ENCODE measurements at places on chromosomes 2 and 18. TPM values are rescaled to one million over a fixed set of nuclear protein-coding genes. Genes with fewer than 3 reads are reported as not detected.

Gene PROKR1
- not detected for total RNA-seq

Gene SLC11A1
- 0.42 TPM for total RNA-seq

Gene CENPA
- total RNA-seq: 45.8 TPM

Gene CTAGE1
- not detected for total RNA-seq

Gene LDAH
- total RNA-seq: 25.7 TPM

Gene ICOS
- not detected for total RNA-seq

Gene MTCL1
- 22.7 TPM for total RNA-seq

Gene MATN3
- total RNA-seq: not detected

DNA sequence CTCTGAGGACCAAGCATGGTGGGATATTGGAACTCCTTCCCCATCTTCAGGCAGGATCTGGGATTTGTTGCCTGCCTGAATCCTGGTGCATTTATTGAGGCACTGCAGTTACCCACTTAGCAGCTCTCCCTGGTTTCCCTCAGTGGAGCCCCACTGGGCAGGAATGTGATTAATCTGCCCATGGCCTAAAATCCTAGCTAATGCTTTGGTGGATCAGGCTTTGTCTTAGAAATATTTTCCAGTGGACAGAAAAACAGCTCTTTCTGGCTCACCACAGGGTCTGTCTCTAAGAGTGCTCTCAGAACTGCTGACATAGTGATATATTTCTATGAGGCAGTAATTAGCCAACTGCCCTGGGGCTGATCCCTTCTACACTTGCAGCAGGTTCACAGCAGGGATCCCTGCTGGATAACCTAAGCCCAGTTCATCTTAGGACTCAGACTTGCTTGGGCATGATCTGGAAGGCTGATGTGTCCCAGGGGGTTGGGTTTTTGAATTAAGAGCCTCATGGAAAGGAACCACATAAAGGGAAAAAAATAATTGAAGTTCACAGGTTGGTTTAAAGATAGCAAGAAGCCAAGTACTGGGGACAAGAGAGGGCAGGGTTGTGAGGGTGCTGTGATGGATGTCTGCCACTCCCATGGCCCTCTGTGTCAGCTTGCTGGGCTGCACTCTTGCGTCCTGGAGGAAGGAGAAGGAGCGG, 44.3 kb upstream of the ZDBF2 start:
- DNase-seq: peak; percentile 12

DNA sequence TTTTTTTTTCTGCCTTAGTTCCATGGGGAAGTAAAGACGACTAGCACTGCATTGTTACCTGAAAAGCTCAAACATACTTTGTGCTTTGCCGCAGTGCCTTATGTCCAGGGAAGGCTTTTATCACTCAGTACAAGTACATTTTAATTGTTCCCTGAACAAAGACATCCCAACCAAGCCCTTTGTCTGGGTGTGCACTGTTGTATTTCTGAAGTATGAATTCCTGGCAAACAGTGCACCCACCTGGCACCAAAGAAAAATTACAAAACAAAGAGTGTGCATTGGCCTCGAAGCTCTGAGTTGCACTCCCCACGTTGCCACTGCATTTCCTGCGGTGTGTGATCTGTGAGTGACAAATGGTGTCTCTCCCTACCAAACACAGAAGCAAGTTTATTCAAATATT, 858.5 kb upstream of the PIK3C3 start:
- no peak for DNase-seq

GRCh38 chr2:119749477-119750012, 10.2 kb upstream of the PTPN4 start:
- DNase-seq: no peak

GRCh38 chr2:236396818-236397350, 132.7 kb upstream of the ASB18 start:
- no peak for DNase-seq

DNA sequence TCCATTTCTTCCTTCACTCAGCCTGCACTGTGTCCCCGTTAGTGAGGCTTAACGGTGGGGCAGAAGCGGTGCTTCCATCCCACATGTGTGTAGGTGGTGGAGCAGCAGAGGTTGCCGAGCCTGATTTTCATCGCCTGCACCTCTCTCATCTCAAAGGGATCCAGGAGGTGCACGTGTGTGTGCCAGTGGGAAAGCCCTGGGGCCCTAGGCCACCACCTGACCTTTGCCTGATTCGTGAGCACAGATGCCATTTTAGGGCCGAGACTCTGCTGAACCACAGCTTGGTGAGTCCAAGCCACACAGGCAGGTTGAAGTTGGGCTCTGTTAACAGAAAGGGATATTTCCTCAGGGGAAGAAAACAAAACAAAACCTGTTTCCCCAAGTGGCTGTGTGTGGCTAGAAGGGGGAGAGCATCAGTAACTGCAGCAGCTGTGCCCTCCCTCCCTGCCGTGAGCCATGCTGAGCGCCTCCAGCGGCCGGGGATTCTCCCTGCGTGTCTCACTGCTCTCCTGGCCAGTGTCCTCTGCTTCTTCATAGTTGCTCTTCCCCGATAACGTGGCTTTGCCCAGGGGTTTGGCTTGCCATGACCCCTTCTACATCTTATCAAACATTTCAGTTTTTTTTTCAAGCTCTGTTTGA, 81.5 kb downstream of the MAPRE2 start:
- no peak for DNase-seq

GRCh38 chr2:228224410-228224809, 42.9 kb upstream of the SPHKAP start:
- DNase-seq: no peak

DNA sequence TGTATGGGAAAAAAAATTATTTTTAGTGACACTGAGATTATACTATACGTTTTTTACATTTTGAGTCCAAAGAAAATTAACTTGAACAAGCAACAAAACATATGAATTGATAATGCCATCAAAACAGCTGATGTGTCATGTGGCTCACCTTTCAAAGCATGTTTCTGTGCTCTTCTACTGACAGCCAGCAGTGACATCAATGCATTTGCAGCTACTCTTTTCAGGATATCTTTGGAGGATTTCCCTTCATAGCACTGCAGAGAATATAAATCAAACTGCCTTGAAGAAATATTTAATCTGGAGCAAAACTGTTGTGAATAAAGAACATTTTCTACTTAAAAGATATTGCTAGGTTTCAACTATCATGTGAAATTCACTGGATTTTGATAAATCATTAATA, 83.1 kb upstream of the CD226 start:
- no peak for DNase-seq

GRCh38 chr2:25347846-25348245, 6.1 kb upstream of the DNMT3A start:
- no peak for DNase-seq

GRCh38 chr2:227368574-227368973, 10.5 kb downstream of the TM4SF20 start:
- no peak for DNase-seq

- no peak for DNase-seq
These were observed 111.5 kb downstream of the MTCL1 start for GRCh38 chr18:8816816-8817215.

DNA sequence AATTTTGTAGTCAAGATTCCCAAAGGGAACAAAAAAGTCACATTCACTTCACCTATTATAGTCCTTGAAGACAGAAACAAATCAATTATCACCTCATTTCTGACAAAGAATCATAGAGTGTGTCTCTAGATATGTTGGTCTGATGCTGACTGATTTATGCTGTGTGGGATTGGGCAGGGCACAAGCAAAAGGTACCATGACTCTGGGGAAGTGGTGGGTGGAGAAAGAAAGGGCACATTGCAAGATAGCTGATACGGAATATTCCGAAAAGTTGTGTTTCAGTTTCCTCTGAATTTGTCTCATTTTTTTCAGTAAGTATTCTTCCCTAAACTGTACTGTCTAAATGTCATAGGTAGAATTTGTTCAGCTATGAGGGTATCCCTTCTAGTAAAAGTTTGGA, 268.0 kb downstream of the MREG start:
- DNase-seq: no peak

GRCh38 chr18:2846636-2847316, at the start of gene EMILIN2:
Gene EMILIN2, plus strand, starts transcription at chr18:2847006. Its CDS starts 183 bp downstream, at chr18:2847189.
- DNase-seq: no peak

DNA sequence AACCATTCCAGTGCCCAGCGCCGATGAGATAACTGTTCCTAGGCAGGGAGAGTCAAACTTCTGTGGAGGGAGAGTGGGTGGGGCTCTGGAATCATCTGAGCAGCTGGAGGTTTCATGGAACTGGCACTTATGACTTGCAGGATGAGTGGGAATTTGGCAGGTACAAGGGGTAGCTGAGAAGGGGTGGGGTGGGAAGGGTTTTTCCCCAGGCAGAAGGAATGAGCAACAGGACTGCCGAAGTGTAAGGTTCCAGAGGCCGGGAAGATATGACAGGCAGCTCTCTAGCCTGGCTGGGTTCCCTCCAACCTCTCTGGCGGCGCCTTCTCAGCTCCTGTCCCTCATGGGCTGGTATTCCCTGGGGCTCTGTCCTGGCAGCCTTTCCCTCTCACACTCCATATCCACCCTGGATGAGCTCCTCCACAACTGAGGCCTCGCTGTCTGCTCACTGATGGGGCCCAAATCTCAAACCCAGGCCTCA, 2.5 kb upstream of the TET3 start:
- DNase-seq: no peak

Measured in HCT116 (cell line).